Activated CD4-positive, alpha-beta memory T cell treated with anti-CD3 and anti-CD28 coated beads for 36 hours (primary cell): ENCODE measurements at places on chromosomes 7 and 10.

DNA sequence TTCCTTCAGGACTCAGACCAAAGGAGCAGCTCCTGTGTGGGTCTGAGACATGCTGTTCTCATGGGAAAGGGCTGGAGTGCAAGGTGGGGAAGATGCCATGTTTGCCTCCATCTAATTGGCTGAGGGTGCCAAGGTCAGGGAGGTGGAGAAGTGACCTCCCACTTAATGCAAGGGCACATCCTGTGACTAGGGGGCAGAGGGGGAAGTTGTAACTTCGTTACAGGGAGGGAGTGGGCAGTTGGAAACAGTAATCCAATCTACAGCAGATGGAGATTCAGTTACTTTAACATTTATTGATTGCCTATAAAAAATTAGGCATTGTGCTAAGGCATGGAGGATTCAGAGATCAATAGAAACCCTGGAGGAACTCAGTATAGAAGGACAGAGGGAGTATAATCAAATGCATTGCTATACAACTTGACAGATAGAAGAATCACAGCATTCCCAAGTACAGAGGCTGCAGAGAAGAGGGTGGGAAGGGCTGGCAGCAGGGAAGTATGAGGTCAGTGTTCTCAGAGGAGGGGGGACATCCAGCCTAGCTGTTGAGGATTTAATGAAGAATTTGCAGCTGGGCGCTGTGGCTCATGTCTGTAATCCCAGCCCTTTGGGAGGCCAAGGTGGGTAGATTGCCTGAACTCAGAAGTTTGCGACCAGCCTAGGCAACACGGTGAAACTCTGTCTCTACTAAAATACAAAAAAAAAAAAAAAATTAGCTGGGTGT lies 75.9 kb downstream of the CCNY start:
- no peak for DNase-seq

GRCh38 chr10:61842755-61843497 lies 58.6 kb upstream of the ARID5B start:
- no peak for DNase-seq

GRCh38 chr10:21509341-21510240 lies 15.9 kb downstream of the SKIDA1 start:
- DNase-seq: no peak

GRCh38 chr7:127769696-127770400 lies 117.9 kb downstream of the SND1 start:
- no peak for DNase-seq
